GM04503 (cell line): ENCODE measurements at places on chromosomes 7 and 10.

- no peak for DNase-seq
Measured at GRCh38 chr10:79383974-79384606, 36.8 kb downstream of the PPIF start.

- DNase-seq: no peak
Measured at GRCh38 chr7:77747178-77747577, 50.9 kb downstream of the RSBN1L start.

GRCh38 chr10:129344731-129345355, 122.2 kb upstream of the MGMT start:
- no peak for DNase-seq

- DNase-seq: no peak
Measured at GRCh38 chr10:22251751-22252223, 34.0 kb upstream of the EBLN1 start.

GRCh38 chr10:110007161-110007700, 553 bp upstream of the ADD3 start:
- no peak for DNase-seq
